ENCODE measurements at places on chromosomes 13 and 19.
A peak's percentile ranks its signal among the peaks of the same experiment; 100 is the strongest.

DNA sequence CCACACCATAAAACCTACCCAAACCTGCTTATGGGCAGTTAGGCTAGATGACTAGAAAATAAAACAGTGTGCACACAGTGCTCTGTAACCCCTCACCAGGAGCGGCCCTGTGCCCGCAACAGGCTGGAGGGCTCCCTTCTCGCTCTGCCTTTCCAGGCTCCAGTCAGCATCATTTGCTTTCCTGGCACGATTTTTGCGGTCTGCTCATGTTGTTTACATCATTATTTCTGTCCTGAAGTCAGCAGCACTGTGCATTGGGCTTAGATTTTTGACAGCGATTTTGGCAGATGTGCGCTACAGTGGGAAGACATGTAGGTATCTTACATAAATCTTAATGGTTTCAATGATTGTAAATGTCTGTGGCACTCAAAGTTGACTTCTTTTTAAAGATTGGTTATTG is 344.0 kb downstream of the MTUS2 start:
- no peak for DNase-seq

DNA sequence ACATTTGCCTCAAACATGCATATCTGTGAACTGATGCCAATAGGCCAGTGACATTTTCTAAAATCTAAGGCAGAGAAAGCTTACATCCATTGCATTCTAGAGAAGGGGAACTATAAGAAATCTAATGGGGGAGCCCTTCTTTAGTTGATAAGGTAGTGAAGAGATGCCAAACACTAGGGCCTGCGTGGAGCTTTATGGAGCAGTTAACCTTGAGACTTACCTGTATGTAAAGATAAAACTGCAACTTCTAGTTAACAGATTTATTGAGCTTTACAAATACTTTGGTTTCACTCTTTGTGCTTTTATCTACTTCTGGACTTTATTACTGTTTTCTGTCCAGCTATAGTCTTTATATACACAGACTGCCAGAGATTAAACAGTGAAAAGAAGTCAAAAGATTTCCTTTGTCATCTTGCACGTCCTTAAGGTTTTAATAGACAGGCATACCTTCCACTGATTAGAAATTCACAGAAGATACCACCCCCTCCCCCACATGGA is 457.6 kb downstream of the KLF12 start:
- DNase-seq, result no peak

DNA sequence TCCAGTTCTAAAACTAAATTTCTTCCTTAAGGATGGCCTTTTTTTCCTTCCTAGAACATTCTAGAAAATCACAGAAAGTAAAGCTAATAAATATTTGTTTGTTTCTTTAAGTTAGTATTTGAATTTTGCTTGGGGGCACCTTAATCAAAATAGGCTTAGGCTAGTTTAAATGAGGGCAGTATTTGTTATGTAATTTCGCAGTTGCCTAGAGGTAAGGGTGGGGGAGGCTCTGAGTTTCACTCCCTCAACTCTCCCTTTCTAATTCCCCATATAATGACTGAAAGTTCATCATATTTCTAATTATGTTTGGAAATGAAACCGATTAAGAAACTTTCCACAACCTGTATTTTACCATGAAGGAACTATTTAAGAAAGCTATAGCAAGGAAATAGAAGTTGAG is 40.6 kb downstream of the PCDH17 start:
- no peak for DNase-seq

DNA sequence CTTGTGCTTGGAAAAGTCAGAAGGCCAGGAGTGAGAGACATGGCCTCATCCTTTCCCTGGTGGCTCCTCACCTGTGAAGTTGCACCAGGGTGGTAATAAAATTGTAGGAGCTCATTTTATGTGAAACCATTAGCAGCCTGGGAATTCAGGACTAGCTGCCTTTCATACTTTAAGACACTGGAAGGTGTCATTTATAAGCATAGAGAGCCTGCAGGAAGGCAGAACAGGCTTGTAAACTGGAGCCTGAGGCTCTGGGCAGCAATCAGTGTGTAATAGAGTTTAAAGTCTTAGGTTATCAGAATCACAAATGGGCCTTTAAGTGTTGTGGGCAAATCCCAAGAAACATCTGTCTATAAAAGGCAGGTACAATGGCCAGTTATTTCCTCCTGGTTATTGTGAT is 127.2 kb downstream of the TM9SF2 start:
- no peak for DNase-seq

DNA sequence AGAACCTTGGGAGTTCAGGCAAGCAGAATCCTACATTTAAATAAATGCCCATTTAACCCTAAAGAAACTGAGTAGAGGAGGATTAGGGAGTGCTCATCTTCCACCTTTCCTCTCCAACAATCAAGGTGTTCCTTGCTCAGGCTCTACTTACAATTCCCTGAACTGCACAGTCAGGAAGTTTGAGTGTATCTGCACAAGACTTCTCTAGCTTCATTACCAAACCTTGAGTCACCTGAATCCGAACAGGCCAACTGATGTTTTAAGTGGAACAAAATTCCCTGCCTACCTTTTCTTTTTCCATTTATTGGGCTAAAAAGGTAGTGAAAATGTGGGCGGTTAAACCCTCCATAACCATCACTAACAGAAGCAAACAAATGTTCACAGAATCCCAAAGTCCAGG is 78.3 kb downstream of the FOXO1 start:
- DNase-seq, result no peak

GRCh38 chr13:98447881-98448641 is 128.8 kb downstream of the STK24 start:
- no peak for DNase-seq

DNA sequence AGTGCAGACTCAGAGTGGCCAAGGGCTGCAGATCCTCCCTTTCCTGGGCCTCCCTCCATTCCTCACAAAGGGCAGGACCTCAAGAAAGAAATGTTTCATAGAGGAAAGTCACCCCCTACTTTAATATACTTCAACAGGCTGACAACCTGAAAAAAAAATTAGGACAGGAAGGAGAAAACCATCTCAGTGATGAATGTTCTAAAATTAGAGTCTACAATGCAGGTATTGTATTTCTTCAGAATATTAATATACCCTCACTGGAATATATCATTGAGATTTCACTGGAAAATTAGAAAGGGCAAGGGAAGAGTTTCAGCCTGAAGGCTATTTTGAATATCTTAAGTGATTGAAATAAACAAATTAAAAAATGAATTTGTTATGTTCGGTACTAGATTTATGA is 176.9 kb downstream of the DNAJC15 start:
- DNase-seq, result no peak

DNA sequence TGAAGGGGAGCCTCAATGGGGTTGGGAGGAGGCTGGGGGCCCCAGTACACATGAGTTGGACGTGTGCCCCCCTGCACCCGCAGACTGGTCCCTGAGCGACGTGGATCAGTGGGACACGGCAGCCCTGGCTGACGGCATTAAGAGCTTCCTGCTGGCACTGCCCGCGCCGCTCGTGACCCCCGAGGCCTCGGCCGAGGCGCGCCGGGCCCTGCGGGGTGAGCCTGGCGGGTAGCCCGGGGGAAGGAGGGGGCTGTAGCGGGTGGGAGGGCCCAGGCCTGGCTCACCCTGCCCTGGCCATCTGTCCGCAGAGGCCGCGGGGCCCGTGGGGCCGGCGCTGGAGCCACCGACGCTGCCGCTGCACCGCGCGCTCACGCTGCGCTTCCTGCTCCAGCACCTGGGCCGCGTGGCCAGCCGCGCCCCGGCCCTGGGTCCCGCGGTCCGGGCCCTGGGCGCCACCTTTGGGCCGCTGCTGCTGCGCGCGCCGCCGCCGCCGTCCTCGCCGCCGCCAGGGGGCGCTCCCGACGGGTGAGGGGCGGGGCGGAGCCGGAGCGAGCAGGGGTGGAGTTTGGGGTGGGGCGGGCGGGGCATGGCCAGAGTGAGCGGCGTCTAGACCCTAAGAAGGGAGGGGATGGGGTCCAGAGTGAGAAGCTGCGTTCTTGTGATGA is 8.1 kb downstream of the PIK3R2 start:
- DNase-seq, result peak; percentile 83

GRCh38 chr19:6724631-6725492 is 4.4 kb upstream of the C3 start:
- no peak for DNase-seq

DNA sequence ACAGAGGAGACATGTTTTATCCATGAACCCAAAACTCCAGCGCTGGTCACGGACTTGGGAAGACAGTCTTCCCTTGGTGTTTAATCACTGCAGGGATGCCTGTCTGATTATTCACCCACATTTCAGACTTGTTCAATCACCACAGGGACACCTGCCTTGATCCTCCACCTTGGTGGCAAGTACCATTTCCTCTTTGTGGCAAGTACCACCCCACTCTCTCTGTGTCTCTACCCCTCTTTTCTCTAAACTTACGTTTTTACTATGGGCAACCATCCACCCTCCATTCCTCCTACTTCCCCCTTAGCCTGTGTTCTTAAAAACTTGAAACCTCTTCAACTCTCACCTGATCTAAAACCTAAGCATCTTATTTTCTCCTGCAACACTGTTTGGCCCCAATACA is 16.8 kb downstream of the ZNF83 start:
- no peak for DNase-seq

- no peak for DNase-seq
These were observed 14.5 kb upstream of the DOCK9 start for GRCh38 chr13:98992355-98992754.

GRCh38 chr13:29702912-29703351 is 107.4 kb upstream of the SLC7A1 start:
- DNase-seq, result peak; percentile 72

DNA sequence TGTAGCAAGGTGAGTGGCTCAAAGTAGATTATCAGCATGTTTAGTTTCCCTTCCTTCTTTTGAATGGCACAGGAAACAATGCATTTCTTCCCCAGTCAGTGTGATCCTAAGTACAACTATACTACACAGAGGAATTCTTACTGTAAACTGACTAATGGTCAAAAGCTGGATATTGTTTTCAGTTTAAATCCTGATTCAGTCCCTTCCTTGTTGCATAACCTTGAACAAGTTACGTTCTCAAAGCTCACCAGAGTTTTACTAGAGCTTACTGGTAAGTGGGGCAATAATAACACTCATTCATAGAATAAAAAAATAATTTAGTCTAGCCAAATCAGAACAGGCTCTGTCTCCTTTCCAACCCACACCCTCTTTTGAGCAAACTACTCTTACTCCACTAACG is 180.1 kb downstream of the POSTN start:
- DNase-seq, result no peak

DNA sequence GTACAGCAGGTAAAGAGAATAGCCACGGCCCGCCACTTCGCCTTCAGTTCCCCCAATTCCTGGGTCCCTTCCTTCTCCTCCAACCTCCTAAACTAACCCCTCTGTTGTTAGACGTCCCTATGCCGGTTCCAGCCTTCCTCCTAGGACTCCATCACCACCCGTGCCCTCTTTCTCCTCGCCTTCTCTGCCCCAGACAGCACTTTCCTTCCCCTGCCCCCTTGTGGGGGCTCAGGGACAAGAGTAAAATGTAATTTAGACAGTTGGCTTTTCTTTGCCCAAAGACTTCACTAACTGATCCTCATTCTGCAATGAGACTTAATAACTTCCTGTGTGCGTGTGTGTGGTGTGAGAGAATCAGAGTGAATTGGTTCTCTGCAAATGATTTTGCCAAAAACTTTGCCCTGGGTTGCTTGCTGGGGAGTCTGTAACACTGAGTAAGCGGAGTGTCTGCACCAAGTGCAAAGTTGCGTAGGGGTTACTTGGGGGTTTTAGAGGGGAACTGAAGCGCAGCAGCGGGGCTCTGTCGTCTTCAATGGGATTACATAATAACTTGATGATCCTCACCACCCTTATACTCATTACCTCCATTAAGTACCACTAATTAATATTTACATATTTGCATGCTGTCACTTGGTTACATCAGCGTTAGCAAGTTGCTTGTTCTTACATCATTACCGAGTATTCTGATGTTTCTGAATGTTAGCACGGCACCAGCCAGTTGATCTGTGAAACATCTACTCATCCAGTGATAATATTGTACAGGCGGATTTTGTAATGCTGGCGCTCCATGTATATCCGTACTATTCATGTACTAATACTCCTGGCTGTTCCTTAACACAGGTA is 19.9 kb upstream of the SGCG start:
- DNase-seq, result no peak

- DNase-seq, result no peak
These were observed 4.7 kb upstream of the GNA15 start for GRCh38 chr19:3131168-3131567.

DNA sequence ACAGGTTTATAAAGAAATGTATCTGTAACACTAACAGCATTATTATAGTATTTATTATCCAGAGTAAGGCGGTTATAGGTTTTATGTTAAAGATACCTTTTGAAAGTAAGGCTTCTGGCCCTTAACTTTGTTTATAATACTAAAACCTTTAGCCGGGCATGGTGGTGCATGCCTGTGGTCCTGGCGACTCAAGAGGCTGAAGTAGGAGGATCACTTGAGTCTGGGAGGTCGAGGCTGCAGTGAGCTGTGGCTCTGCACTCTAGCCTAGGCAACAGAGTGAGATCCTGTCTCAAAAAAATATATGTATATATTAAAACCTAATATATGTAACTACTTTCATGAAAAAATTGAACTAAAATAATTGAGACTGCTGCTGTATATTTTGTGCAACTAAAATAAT is 98.7 kb upstream of the KLF5 start:
- no peak for DNase-seq

- no peak for DNase-seq
These were observed 152.3 kb downstream of the TM9SF2 start for GRCh38 chr13:99653526-99653925.

DNA sequence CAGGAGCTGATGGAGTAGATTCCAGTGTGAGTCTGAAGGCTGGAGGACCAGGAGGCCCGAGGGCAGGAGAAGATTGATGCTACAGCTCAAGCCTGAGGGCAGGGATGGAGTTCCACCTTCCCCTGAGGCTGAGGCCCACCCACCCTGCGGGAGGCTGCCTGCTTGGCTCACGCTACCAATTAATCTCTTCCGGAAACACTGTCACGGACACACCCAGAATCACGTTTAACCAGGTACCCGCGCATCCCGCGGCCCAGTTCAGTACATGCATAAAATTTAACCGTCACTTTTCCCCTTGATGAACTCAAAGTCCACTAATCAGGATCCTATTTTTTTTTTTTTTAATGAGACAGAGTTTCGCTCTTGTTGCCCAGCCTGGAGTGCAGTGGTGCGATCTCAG is 5.2 kb upstream of the ZNF628 start:
- DNase-seq, result no peak

GRCh38 chr13:31764556-31764955 is 25.2 kb downstream of the RXFP2 start:
- DNase-seq, result no peak

DNA sequence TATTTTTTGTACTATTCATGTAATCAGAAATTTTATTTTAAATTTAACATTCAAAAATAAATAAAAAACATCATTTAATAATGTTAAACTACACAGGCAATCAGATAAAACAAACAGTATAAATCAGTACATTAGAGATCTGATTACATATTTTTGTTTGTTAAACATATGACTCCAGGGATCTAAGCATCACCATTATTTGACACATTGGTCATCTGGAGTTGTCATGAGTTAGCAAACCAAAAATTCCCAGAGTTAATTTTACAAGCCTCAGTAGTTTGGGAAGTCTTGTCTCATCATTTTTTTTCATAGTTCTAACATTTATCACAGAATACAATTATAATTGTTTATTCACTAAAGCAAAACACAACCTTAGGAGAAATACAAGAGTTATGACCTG is 770.8 kb upstream of the SLITRK6 start:
- no peak for DNase-seq
